ENCODE measurements at places on chromosomes 5 and 9.

DNA sequence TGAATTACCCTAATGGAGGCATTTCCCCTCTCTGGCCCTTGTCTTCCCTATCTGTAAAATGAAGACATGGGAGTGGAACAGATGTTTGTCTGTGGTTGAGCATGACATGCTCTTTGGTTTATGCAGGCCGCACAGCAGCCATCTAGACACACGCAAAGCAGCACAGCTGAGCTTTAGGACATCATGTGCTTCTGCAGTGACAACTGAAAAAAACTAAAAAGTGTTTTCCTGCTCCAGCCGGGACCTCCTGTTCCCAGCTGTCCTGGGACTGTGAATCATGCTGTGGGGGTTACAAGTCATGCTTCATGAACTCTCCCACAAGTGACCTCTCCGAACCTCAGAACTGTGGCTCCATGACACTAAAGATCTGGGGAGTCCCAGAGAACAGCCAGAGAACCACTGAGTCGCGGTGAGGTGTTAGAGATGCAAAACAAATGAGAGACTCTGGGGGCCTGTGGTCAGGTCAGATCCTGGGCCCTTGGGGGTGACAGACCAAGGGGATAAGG lies 1.7 kb downstream of the SMIM3 start:
- DNase-seq = no peak

DNA sequence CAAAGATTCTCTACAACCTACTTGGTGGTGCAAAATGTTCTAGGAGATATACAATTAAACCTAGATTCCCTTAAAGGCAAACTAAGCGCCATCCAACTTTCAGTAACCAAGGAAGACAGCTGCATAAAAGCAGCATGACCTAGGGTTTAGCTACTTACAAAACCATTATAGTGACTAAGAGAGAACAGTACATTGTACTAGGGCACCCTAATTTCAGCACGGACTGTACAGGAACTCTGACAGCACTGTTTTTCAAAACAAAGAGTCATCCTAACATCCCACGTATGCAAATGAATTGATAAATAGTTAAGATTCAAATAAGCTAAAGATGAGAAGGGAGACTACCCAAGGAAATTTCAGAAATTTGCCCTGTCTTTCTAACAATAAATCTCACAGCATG lies 30.0 kb downstream of the STRBP start:
- no peak for DNase-seq

- no peak for DNase-seq
Measured at GRCh38 chr5:151471276-151471675, 23.9 kb downstream of the SLC36A1 start.

DNA sequence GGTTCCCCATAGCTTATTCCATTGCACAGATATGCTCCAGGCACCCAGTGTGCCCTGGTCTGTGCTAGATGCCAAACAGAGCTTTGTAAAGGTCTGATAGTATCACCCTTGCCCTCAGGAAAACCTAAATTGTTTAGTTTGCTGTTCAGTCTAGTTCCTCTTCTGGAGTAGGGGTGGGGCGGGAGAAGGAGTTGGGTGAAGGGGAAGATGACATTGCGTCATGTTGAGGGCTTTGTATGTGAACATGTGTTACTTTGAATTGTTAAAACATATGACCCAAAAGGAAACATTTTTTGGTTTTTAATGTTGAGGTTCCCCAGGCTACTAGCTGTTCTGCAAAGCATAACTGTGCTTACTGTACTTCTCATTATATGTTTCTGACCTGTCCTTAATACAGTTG lies 40.6 kb downstream of the HACD4 start:
- no peak for DNase-seq

- DNase-seq = no peak
Measured at GRCh38 chr5:73776405-73776804, 150.4 kb downstream of the ARHGEF28 start.

- no peak for DNase-seq
Measured at GRCh38 chr9:34991607-34992375, 2.2 kb downstream of the DNAJB5 start.

DNA sequence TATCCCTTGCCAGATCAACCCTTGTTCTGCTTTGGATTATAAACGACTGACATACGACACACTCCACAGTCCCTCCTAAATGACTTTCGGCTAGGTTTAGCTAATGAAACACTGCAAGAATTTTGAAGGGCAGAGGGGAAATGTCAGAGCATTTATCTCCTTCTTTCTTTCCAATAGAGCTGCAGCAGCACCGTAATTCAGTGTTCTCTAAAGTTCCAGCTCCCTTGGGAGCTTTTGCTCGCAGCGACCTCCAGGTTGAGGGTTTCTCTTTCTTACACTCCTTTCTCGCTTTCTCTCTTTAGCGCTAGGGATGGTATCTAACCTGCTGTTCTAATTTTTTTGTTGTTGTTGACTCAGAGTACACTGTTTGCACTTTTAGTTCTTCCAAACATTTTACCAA lies 467.1 kb upstream of the ST8SIA4 start:
- no peak for DNase-seq

DNA sequence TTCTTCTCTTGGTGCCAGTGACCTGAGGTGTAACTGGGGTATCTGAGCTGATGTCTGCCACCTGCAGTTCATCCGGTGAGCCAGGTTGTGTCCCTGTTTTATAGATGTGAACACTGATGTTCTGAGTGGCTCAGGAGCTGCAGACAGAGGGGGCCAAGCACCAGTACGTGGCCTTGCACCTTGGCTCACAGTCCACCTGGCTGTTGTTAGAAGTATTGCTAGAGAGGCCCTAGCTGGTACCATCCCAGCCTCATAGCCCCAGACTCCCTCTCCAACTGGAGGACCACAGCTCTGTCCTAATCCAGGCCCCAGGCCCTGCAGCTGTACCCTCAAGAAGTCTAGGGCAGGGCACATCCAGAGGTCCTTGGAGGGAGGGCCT lies 16.2 kb downstream of the PHF2 start:
- DNase-seq = no peak

GRCh38 chr9:18896531-18897179 lies 136.4 kb downstream of the SAXO1 start:
- DNase-seq = no peak

DNA sequence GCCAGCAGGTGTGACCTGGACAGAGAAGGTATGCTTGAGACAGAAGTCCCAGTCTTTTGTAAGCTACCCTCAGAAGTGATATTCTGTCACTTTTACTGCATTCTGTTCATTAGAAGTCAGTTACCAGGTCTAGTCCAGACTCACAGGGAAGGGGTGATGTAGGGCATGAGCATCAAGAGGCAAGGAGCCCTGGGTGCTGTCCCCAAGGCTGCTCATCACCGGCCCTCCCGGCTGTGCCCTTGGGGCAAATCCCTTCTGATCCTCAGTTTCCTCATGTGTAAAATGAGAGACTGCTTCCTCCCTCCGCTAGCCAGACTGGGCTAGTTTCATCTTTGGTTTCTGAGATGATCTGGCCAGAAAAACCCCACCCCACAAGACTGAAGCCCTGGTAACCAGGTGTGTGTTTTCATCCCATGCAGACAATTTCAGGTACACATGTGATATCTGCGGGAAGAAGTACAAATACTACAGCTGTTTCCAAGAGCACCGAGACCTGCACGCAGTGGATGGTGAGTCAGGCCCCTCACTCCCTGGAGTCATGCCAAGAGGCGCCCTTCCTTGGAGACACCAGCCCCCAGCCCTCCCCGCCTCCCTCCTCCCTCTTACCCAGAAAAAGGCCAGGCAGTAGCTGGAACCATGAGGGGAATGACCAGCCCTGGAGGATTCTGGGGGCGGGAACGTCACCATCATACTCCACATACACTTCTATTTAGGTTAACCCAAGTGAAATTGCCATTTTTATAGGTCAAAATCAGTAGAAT lies 71.0 kb downstream of the AMBP start:
- no peak for DNase-seq

- DNase-seq = no peak
Measured at GRCh38 chr5:133372293-133372937, 239.9 kb downstream of the FSTL4 start.

GRCh38 chr5:153678617-153679329 lies 188.3 kb downstream of the GRIA1 start:
- no peak for DNase-seq

- no peak for DNase-seq
Measured at GRCh38 chr9:91374939-91375338, 13.2 kb upstream of the AUH start.

GRCh38 chr5:39073767-39074016 lies 507 bp downstream of the RICTOR start:
- DNase-seq = no peak

GRCh38 chr9:100549048-100549447 lies 28.8 kb upstream of the CAVIN4 start:
- no peak for DNase-seq

DNA sequence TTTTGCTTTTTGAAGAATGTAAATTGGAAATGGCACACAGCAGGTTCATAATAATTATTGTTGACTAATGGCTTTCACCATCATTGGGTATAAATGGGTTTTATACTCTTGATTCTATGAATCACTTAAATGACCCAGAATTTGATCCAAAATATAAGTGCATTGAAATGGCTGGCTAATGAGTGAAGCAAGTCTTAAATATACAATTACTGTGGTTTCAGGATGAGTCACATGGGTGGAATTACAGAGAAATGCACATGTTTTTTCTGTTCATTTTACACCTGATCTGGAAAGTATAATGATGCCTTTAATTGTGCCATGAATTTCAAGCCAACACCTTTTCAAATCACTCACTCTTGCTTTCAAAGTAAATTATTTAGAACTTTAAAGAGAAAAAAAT lies 380.8 kb upstream of the CD180 start:
- no peak for DNase-seq

- DNase-seq = no peak
Measured at GRCh38 chr5:10503997-10504793, 59.7 kb upstream of the ANKRD33B start.

DNA sequence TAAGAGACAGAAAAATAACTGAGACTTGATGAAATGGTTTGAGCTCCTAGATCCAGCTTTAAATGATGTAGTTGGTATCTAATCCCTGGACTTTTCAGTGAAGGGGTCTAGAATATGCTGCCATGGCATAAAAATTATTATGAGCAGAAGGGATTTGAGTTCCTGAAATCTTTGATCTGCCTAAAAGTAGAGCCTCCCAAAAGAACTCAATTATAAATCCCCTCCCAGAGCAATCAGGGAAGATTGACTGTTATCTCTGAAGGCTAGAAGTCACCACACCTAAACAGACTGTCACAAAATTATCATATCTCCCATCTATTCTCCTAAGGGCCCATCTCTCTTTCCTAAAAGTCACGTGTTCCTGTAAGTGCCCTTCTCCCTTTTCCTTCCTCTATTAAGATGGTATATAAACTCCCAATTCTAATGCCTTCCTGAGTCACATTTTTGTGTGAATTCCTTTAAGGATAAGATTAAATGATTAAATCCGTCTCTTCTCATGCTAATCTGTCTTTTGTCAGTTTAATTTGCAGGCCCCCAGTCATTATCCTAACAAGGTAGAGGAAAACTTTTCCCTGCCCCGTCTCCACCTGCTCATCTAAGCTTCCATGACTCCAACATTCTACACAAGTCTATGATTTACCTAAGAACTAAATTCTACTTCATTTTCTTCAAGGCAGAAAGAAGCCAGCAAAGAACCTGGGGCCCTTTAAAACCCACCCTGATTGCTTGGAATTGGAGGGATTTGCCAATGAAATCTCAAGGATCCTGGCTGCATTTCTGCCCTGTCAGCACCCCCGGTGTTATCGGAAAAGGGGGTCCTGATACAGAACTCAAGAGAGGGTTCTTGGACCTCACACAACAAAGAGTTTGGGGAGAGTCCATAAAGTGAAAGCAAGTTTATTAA lies 47.1 kb upstream of the PWWP2A start:
- no peak for DNase-seq

- DNase-seq = no peak
Measured at GRCh38 chr9:138009803-138010690, 132.5 kb downstream of the CACNA1B start.

GRCh38 chr9:89278997-89279739 lies 31.8 kb upstream of the CKS2 start:
- no peak for DNase-seq

DNA sequence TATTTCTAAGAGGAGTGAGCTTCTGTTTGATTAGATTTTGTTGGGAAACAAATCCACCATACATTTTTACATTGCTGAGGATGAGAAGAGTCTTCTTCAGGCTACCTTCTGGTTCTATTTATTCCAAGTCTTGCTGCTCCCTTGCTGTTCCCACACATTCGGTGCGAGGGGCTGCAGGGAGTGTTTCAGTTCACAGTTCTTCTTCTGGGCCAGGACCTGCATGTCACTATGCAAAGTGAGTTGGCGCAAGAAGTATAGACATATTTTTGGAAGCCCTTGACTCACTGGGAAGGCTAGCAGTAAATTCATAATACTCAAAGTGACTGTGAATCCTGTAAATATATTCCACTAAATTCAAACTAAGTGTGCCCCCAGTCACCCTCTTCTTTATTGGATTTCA lies 657.9 kb downstream of the TAF11L14 start:
- DNase-seq = no peak

DNA sequence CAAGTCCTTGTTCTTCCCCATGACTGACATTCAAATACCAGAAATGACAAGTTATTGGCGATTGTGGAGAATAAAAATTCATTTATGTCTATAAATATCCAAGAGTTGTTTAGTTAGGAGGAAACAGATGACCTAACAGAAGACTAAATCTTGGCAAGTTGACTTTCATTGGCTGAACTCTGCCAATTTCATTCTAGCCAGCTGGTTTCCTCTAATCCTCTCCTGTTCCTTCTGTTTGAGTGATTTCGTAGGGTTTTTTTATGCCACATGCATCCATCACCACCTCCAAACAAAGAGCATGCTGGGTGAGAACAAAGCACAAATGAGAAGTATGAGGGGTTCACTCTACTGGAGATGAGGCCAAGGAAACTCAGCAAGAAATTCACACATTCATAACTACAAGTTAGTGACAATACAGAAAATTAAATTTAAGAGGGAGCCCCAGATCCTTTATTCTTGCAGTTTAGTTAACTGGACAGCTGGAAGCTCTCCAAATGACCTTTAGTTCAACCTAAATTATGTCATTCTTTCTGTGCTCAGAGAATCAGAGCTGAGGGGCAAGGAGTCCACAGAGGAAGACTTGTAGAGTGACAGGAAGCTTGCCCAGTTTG lies 932.0 kb downstream of the TLE4 start:
- DNase-seq = no peak

DNA sequence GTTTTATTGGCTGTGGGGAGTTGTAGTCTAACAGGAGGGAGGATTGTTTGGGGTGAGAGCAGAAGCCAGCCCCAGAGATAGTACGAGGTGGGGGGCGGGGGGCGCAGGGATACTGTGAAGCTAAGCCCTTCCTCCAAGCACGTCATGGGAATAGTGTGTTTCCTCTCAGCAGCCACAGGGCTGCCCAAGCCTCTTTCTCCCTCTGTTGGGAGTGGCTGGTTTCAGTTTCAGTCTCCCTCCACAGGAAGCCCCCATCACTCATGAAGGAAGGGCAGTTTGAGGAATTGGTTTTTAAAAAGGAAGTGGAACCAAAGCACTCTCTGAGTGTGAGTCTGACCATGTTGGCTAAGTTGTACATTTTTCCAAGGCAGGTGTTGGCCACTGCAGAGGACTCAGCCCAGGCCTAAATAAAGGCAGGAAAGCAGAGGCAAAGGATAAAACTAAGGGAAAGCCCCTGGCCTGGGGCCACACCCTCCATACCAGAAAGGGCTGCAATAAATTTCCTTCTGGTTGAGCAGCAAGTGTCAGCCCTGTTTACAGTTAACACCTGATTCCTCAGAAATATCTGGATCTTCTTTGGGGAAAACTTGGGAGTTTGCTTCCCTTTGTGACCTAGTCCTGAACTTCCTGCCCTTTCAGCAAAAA lies 3.2 kb downstream of the RAB24 start:
- DNase-seq = no peak

- DNase-seq = no peak
Measured at GRCh38 chr5:10303201-10303600, 4.5 kb downstream of the CMBL start.

GRCh38 chr5:134151723-134152122 lies 25.0 kb downstream of the SKP1 start:
- DNase-seq = no peak

All from NCI-H1930 (cell line).